Amniotic stem cell (primary cell): ENCODE measurements at places on chromosomes 3 and 15.

DNA sequence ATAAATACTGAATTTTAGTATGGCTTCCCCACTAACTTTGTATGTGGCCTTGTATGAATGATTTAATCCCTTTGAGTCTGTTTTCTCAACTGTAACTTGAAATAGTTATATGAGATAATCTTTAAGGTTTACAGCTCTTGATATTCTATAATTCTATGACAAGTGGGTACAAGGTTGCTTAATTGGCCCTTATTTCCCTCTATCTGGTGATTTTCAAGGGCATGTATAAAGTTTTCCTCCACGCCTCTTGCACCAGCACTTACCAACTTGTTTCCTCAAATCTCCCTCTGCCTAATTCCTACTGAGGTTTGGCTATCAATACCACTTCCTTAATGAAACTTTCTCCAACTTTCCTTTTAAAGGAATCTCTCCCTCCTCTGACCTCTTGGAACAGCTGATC is 112.9 kb downstream of the ISL2 start:
- no peak for DNase-seq

- no peak for DNase-seq
Observed at GRCh38 chr3:155435821-155436220, 142.3 kb upstream of the STRIT1 start.

DNA sequence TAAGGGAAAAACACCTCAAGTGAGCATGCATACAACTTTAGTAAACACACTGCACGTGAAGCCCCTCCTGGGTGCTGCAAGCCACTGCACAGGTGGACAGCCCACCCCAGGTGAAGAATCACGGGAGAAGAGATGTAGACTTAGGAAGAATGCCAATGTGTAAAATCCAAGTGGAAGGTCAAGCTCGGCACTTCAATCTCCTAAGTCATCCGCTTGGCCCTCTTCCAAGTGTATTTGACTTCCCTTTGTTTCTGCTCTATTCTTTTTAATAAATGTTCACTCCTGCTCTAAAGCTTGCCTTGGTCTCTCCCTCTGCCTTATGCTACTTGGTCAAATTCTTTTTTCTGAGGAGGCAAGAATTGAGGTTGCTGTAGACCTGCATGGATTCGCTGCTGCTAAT is 316.6 kb downstream of the EDEM1 start:
- DNase-seq, result no peak

DNA sequence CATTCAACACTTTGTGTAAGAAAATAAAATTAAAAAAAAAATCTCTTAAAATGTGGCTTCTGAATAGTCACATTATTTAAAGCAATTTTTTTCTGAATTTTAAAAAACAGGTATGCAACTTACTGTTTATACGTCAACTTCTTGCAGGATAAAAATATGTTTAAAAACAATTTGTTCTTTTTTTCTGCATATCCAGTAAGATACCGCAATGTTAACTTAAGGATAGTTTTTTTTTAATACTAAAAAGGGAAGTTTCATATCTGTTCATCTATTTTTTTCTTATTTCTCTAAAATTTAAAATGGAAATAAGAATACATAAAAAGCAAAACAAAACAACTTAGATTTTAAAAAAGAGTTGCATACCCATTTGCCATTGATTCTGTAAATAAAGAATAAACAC is 27.4 kb downstream of the GOLIM4 start:
- no peak for DNase-seq

DNA sequence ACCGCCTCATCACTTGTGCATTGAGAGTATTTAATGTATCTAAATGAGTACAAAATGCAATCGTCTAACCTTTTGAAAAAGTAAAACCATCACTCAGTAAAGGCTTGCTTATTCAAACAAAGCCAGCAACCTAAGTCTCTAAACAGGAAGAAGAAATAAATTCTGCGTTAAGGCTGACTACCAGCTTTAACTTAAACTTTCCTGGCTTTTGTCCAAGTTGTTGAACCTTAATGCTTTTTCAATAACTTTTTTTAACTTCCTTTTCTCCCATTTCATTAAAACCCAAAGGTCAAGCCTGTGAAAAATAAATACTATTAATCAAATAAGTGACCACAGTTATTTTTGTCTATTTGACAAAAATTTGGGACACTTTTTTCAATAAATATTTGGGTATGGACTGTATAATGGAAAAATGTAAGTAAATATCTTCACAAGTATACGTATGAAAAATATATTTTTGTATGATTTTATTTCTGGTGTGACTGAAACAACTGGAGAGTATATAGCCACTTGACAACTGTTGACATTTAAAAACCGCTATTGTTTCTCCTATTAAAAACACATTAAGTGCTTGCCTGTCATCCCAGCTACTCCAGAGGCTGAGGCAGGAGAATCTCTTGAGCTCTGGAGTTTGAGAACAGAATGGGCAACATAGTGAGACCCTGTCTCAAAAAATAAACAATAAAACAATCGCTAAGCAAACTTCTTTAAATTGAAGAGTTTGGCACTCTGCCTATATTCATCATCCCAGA is 2.9 kb downstream of the KLHL24 start:
- no peak for DNase-seq

GRCh38 chr15:101456057-101456739 is 33.3 kb downstream of the PCSK6 start:
- no peak for DNase-seq

DNA sequence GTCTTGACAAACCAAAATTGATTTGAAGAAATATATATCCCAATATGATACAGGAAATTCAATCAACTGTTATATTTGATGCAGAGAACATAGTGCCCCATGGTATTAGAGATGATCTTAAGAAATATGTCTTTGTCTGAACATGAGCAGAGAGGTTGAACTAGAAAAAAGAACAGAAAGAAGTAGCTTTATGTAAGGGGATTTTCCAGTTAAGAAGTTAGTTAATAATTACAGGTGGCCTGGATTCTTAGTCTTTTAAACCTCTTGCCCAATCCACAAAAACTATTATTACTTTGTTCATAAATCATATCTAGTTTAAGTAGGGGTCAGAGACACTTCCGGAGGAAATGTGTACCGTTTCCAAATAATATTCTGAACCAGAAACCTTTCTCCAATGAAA is 1186.7 kb upstream of the EPHA6 start:
- DNase-seq, result no peak

DNA sequence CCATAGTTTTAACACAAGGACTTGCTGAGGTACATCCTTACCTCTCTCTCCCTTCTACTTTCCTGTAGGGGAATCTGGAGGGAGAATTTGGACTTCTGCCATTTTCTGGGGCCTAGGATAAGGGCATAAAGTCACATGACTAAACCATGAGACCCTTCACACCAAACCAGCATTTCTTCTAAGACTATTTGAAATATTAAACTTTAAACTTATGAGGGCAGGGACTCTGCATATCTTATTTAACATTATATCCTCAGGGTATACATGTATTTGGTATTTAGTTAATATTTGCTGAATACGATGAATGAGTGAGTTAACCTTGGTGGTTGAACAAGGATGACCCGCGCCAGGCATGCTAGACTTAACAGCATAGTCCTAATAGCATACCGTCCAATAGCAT is 63.4 kb downstream of the USP13 start:
- DNase-seq, result no peak

DNA sequence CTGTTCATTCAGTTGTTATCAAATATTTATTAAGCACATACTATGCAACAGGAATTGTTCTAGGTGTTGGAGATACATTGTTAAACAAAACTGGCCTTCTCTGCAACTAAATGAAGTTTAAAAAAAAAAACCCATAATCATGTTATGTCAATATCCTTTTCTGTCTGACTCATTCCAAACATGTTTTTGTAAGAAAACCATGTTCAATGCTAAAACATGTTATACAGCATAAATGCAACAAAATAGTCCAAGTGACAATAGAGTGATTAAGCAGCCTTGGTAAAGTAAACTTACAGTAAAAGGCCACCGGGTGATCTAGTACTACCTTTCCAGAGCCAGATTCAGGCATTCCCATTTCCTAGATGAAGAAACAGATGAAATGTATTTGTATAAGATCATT is 278.0 kb upstream of the NECTIN3 start:
- DNase-seq, result no peak

- no peak for DNase-seq
Observed at GRCh38 chr3:53668872-53669271, 174.5 kb downstream of the CACNA1D start.

DNA sequence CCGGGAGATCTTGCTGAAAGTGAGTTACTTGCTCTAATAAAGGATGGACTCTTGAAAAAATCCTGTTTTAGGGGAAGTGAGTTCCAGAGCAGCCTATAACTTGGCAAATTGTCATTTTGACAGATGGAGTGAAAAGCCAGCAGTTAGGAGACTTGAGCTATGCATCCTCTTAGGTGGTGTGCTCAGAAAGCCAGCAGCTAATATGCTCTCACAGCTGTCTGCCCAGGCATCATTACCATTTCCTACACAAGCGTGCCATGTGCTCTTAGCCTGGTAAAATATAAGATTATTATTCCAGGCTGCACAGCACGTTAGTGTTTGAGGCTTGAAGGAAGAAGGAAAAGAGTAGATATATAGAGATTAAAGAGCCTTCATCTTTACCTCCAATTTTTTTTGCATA is 151.0 kb downstream of the CHL1 start:
- no peak for DNase-seq
